ENCODE measurements at places on chromosomes 6 and 20.

GRCh38 chr6:158143700-158144099, 24.4 kb downstream of the SERAC1 start:
- DNase-seq, result peak; percentile 45

DNA sequence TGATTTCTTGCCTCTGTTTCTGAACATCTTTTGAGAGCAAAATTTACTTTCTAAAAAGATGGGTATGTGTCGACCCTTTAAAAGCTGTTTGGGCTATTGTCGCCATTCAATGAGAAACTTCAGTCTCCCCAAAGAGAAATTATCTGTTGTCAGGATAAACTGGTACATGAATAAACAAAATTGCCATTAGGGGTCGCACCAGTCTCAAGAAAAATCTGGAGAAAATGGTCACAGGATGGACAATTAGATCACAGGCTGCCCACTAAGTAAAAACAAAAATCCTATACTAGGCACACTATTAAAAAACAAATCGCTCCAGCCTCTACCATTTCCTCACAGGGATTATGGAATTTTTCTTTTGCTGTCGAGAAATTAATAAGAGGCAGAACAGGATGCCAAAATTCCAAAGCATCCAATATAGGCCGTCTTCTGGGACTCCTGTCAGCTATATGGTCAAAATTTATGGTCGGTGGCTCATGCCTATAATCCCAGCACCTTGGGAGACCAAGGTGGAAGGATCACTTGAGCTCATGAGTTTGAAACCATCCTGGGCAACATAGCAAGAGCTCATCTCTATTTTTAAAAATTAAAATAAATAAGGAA, 5.5 kb upstream of the HLA-E start:
- peak; percentile 66 for DNase-seq

- no peak for DNase-seq
Measured at GRCh38 chr6:24818346-24818745, 19.6 kb upstream of the ARMH2 start.

DNA sequence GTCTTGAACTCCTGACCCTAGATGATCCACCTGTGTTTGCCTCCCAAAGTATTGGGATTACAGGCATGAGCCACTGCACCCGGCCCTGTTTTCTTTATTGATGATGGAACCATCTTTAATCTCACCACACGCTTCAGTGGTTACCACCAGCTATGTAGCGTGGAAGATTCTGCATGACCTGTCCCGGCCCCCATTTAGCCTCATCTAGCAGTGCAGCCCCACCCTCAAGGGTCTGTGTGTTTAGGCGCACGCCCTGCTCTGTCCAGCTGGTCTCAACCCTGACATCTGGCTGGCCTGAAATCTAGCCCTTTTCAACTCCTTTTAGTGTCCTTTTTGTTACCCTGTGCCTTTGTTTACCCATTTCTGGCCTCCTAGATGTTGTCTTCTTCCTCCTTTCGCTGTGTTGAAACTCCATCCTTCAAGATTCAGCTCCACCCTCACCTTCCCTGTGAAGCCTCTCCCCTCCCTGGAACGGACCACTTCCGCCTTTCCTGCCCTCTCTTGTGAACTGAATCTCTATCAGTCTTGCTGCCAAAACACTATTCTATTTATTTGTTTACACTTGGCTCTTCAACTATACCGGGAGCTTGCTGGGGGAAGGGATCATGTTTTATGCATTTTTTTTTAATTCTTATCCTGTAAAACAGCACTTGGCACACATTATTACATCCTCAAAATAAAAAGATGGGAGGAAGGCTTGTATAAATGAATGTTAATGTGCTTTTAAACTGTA, 101.0 kb upstream of the MTHFD1L start:
- no peak for DNase-seq

DNA sequence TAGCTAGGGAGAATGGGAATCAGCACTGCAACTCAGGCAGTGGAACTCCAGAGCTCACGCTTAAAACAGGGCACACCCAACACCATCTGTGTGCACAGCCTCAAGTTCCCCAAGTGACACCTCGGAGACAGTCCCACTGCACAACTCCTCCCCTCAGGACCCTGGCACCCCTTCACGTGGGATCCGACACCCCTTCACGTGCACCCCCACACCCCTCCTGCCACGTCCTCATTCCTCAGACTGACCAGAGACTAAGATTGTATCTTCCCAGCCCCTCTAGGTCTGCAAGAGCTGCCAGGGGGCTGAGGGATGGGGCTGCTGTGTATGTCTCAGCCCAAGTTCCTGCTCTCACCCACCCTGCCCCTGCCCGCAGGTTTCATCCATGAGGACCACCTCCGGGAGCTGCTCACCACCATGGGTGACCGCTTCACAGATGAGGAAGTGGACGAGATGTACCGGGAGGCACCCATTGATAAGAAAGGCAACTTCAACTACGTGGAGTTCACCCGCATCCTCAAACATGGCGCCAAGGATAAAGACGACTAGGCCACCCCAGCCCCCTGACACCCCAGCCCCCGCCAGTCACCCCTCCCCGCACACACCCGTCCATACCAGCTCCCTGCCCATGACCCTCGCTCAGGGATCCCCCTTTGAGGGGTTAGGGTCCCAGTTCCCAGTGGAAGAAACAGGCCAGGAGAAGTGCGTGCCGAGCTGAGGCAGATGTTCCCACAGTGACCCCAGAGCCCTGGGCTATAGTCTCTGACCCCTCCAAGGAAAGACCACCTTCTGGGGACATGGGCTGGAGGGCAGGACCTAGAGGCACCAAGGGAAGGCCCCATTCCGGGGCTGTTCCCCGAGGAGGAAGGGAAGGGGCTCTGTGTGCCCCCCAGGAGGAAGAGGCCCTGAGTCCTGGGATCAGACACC, 7.6 kb downstream of the MYL9 start:
- no peak for DNase-seq

DNA sequence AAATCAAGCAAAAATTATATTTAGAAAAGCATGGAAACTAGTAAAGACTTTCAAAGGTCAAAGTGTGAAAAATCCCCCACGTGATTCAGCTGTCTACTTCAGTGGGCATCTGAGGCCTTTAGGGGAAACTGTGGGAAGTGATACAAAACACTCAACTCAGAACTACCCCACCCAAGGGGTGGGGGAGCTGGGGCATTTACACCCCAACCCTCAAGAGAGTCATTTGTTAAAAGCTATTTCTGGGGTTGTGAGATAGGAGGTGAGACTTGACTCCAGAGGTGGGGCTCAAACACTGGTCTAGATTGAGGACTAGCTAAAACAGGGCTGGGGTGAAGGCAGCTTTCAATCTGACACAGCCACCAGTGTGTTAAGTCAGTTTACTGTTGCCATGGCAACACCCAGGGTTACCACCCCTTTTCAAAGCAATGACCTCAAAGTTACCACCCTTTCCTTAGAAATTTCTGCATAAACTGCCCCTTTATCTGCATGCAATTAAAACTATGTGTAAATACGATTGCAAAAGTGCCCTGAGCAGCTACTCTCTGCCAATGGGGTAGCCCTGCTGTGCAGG, 9.9 kb upstream of the GTSF1L start:
- peak; percentile 87 for DNase-seq

DNA sequence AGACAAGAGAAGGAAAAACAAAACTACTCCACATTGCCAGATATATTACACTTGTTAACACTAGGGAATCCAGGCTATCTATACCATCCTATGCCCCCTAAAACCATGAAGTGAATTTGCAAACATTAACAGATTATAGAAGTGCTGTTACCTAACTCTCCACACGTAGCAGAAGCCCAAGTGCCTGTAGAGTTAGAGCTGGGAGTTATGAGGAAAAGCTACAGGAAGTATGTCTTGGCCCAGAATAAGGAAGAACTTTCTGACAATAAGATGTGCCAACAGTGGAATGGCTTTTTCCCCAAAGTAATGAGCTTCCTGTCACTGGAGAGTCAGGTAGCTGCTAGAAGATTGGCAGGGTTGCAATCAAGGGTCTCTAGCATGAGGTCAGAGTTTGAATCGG, 32.5 kb downstream of the ADGRG6 start:
- no peak for DNase-seq

- DNase-seq, result no peak
Measured at GRCh38 chr6:3355011-3355357, 96.2 kb downstream of the PSMG4 start.

GRCh38 chr20:31566658-31567379, 38.3 kb upstream of the ID1 start:
- DNase-seq, result no peak

DNA sequence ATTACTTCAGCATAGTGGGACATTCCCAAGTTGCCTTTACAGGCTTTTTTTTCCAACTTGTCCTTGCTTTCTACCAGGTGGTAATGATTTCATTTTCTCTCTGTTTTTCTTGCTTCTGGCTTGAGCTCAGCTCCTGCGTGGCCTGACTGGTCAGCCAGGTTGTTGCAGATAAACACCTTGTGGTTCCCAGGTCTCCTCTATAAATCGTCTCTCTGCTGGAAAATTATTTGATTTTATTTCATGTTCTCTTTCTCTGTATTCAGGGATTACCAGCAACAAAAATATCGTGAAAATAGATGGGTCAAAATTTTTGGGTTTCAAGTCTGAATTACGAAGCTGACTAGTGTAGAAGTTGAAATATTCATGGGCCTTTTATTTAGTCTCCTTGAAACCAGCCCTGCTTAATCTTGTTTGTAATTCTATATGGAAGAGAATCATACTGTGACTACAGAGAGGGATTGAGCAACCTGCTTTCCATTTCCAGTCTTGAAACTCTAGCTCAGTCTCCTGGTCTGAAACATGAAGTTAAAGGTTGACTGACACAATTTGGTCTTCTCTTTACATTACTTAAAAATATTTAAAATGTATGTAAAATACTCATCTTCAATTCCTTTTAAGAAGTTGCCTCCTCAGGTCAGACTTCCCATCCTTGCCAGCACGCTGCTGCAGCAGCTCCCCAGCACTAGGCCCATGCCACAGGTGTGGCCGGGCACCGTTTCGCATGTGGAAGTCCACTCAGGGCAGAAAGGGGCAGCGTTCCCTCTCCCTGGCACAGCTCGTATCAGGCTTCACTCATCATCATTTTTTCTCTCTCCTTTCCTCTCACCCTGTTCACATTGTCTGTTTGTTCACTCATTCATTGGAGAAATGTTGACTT, 7.1 kb downstream of the DUSP22 start:
- no peak for DNase-seq

DNA sequence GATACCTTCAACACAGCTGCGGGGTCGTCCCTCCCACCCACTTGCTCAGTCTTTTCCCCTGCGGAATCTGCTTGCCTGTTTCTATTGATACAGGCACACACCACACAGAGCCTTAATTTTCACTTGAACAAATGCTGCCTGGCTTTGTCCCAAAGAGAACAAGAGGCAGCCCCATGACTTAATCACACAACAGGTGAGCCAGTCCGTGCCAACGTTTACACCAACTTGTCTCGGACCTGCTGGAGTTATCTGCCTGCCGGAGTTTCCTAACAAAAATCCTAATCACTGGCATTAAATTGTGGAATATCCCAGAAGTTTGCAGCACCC, 186.8 kb upstream of the RREB1 start:
- no peak for DNase-seq

- no peak for DNase-seq
Measured at GRCh38 chr6:4421837-4422236, 286.5 kb upstream of the ECI2 start.

- no peak for DNase-seq
Measured at GRCh38 chr6:81933608-81934051, 181.1 kb upstream of the TENT5A start.

DNA sequence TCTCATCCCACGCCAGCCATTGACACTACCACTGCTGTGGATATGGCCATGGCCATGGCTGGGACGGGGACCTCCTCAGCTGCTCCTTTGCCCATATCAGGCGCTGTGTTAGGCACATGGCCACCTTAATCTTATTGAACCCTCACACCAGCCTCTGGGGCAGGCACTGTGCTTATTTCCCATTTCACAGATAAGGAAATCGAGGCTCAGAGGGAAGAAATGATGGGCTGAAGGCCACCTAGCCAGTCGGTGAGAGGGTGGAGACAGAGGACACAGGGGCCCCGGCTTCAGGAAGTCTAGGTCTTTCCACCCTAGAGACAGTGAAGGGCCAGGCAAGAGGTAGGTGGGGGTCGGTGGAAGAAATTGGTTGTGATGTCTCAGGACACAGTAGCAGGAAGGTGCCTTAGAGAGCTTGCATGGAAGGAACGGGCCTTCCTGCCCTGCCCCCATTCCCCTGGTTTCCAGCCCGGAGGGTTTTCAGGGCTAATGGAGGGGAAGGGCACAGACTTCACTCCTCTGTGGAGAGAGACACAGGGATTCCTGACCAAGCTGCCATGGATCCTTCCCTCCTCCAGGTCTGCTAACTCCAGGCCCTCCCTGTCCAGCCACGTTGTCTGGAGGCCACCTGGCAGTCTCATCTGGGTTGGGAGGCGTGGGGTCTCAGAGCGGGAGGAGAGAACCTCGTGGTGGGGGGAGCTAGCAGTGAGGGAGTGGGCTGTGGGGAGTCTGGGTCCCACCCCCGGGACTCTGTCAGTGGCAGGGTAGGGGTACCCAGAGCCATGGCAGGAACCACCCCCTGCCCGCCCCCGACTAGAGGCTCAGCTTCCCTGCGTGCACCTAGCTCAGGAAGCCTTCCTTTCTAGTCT, 120.4 kb downstream of the VEGFA start:
- no peak for DNase-seq

DNA sequence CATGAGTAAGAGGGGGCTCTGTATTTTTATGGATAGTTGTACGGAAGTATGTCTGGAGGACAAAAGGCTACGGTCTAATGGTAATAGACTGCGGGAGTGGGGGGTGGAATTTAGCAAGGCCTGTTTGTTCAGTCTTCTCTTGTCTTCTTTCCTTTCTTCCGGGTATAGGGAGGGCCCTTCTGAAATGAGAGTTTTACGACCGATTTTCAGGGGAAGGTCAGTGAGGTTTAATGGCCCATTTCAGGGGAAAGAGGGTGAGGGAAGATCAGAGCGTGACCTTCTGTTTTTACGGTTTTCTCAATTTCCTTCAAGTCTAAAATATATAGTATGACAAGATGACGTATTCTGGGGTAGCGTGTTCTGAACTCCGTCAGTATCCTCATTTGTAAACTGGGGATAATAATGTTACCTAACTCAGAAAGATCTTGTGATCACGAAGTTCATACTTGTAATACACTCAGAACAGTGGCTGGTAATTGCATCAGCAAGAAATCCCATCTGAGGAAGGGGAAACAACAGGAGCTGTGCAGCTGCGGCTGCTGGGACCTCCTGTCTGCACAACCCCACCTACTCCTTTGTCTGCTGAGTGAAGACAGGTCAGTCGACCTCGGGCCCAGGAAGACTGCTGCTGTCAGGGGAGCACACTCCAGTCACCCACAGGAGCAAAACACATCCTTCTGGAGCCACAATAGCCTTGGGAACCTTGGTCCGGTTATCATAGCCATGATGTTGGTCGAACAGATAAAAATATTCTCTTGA, 90.4 kb downstream of the MAP3K7 start:
- DNase-seq, result no peak

DNA sequence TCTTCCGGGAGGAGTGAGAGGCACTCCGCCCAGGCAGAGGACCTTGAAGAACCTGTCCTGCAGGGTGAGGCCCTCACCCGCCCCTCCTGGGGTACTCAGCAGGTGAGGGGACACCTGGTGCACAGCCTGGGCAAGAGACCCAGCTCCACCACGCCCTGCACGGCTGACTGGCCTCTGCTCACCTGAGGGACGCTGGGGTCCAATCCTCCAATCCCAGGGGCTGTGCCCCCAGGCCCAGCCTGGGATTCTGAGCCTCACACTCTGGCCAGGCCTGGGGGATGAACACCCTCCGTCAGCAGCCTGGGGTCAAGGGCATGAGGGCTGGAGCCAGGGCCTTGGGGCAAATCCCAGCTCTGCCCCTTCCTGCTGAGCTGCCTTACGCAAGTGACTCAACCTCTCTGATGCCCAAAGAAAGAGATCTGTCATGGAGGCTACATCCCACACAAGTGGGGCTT, 149.9 kb upstream of the PTPN1 start:
- DNase-seq, result no peak

GRCh38 chr6:13178107-13178506, 150.2 kb downstream of the TBC1D7 start:
- no peak for DNase-seq
